GM12878 (cell line): ENCODE measurements at places on chromosomes 2 and 18.

- peak; percentile 87 for DNase-seq
Observed at GRCh38 chr2:96163768-96164429, 18.7 kb upstream of the DUSP2 start.

- DNase-seq: no peak
Observed at GRCh38 chr2:102485147-102485785, 12.2 kb downstream of the SLC9A4 start.

DNA sequence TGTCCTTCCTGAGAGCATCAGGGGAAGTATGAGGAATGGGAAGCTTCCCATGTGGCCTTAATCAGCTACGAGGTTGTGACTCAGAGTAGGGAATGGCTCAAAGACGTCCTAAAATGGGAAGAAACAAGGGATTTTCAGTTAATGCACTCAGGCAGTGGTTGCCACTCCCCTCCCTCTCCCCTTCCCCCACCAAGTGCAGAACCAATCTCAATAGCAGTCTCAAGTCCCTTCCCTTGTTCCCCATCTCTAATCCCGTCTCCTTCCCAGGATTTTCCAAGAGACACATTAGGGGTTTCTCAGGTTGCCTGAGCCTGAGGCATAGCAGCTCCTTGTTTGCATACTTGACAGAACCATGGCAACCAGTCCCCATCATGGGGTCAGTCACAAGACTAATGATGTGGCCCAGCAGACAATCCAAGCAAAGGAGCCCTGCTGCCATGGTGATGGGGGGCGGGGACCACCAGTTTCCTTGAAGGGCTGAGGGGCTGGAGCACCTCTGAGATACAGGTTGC is 18.2 kb upstream of the RESP18 start:
- DNase-seq: no peak

DNA sequence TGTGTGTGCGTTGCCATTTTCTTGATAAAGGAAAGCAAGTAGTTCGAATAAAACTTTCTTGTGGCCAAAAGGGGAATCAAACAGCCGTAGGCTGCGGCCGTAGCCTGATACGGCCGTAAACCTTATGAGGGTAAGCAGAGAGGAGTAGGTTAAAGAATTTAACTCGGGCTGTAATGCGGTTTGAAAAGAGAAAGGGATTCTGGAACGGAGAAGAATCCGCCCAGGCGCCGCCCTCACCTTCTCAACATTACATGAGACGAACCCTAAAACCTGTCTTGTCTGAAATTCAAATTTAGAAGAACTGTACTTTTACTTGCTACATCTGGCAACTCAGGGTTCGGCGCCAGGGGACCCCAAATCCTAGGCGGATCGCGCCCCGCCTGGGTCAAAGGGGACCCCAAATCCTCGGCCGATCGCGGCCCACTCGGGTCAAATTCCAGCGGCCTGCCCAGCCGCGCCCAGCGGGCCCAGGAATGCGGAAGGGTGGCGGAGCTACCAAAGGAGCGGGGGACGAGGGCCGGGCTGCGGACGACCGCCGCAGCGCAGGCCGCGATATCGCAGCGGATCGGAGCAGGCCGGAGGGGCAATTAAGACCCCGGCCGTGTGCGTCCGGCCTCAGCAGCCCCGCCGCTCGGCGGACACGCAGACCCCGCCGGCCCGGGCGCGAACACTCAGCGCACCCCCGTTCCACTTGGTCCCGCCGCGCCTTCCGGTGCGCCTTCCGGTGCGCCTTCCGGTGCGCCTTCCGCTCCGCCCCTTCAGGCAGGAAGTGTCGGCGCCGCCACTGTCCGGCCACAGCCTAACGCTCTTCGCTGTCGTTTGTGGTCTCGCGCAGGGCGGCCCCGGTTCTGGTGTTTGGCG is at the start of gene MYL12B:
TSS of gene MYL12B (plus strand) at position 761 of the 861 bp plus-strand sequence. CDS start 10,766 bp downstream, outside the sequence.
- DNase-seq: no peak

- no peak for DNase-seq
Observed at GRCh38 chr18:43563780-43564179, 286.5 kb upstream of the SYT4 start.

GRCh38 chr2:170965446-170966225 is 36.6 kb downstream of the GORASP2 start:
- no peak for DNase-seq

GRCh38 chr18:62634979-62635630 is 80.2 kb upstream of the PHLPP1 start:
- no peak for DNase-seq

DNA sequence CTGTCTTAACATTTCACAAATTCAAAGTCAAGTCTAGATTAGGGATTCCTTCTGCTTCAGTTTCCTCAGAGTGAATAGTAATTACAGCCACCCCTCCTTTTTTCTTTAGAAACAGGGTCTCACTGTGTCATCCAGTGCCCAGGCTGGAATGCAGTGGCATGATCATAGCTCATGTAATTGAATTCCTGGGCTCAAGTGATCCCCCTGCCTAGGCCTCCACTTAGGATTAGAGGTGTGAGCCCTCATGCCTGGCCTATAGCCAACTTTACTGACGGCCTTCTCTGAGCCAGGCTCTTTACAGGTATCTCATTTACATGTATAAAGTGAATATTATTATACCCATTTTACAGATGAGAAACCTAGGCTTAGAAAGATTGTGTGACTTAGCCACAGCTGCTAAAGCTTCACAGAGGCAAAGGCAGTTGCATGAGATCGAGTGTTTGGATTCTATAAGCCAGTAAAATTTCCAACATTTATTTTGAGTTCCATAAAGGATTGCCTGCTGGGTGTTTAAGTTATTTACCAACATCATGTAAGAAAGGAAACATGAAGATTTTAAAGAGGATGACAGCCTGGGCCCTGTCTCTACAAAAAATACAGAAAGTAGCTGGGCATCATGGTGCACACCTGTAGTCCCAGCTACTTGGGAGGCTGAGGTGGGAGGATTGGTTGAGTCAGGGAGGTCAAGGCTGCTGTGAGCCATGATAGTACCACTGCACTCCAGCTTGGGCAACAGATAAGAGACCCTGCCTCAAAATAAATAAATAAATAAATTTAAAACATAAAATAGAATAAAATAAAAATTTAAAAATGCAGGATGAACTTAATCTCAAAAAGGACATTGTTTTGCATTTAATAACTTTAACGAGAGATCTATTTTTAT is 1.8 kb downstream of the ENOSF1 start:
- no peak for DNase-seq

DNA sequence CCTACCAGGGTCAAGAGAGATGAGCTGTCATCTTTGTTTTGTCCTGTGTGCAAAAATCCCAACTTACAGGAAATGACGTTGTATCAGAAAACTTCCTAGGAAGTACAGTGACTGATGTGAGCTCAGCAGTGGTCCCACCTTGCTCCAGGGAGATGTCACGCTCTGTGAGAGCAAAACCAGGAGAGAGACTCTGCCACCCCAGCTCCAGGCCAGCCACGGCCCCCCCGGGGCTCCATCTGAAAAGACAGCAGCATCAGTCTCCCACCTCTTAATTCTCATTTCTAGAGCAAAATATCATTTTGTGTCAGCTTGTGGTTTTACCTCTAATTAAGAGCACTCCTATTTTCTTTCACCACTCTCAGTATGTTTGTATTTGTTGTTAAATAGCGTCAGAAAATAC is 57.5 kb downstream of the MYL12B start:
- no peak for DNase-seq

DNA sequence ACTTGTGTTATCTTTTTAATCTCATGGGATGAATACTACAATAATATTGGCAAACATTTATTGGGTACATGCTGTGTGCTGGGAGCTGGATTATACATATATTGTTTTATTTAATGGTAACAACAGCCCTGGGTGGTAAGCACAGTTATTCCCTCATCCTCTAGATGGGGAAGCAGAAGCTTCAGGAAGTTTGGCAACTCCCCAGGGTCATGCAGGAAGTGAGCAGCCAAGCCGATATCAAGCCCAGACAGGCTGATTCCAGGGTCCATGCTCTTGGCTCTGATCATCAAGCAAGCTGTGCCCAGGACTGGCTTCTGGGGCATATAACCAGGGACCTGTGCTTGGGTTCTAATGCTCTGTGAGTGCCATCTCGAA is 155.8 kb downstream of the ZNF516 start:
- DNase-seq: no peak

- DNase-seq: no peak
Observed at GRCh38 chr2:179981085-179981484, 26.0 kb downstream of the CWC22 start.

- DNase-seq: no peak
Observed at GRCh38 chr2:24855726-24856125, 62.5 kb downstream of the CENPO start.

GRCh38 chr2:152615177-152615576 is 102.1 kb downstream of the PRPF40A start:
- DNase-seq: no peak

DNA sequence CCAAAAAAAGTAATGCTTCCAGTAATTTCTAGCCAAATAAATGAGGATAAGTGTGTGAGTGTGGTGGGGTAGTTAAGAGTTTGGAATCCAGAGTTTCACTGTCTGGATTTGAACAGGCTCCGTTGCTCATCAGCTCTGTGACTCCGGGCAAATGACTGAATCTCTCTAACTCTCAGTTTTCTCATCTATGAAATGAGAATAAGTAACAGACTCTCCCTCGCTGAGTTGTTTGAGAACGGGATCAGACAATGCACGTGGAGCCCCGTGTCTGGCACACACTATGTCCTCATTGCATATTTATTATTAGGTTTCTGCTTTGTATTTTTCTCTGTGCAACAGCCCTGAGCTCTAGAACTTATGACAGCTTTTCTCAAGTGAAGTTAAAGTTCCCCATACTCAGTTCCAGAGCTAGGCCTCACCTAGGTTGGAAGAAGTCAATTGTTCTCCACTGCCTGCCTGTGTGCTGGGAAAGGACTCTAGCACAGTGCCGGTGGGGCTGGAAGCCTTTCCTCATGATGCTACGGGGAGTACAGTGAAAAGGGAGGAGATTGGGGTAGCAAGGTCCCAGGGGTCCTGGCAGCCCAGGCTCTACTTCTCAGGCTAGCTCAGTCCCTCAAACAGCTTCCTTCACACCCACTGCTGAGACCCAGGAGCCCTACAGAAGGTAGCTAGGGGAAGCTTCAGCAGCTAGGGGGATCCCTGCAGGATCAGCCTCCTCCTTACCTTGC is 1.7 kb upstream of the ICOS start:
- DNase-seq: no peak

DNA sequence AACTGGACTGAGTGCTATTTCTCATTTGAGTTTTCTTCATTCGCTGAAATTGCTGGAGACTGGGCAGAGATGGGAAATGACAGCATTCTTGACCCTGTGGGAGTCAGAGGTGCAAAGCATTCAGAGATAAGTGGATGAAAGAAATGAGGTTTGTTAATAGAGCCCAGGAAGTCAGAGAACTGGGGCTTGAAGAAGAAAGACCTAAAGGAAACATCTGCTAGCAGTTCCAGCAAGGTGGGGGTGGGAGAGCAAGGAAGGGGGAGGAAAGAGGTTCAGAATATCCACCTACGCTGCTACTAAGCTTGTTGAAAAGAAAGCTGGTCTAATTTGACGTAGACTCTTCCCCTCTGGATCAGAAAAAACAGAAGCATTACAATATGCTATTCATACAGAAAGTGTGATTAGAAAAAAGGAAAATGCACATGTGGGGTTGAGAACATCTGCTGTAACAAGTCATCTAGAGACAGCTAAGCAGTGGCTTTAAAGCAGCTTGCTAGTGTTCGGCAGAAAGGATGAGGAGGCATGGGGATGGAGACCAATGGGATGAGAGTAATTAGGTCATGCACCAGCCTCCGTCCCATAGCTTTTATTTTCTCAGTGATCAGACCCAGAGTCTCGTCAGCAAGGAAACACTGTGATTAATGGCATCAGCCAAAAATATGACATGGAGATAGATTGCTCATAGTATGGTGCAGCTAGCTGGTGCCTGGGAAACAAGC is 29.7 kb downstream of the NAB1 start:
- DNase-seq: peak; percentile 86

- no peak for DNase-seq
Observed at GRCh38 chr18:76451396-76452331, 43.4 kb downstream of the ZNF516 start.

DNA sequence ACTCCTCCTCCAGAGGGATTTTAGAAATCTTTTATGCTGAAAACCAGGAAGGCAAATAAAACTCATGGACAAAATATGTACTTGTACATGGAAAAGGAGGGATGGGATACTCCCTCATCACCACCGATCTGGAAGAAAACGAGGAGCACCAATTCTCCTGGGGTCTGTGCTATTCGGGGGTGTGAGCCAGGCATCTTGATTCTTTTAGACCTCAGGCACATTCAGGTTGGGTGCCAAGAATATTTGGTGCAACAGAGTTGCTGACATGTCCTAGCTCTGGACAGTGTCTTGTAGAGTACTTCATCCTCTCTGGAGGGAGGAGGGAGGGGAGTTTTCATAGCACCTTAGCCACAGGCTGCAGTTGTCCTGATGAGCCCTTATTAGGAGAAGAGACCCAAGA is 163.0 kb downstream of the PRKCE start:
- no peak for DNase-seq

- DNase-seq: no peak
Observed at GRCh38 chr2:60926741-60927552, 45.6 kb downstream of the REL start.

GRCh38 chr2:15908371-15908770 is 32.0 kb upstream of the MYCN start:
- no peak for DNase-seq

- DNase-seq: no peak
Observed at GRCh38 chr2:212580117-212580516, 41.5 kb upstream of the ERBB4 start.

DNA sequence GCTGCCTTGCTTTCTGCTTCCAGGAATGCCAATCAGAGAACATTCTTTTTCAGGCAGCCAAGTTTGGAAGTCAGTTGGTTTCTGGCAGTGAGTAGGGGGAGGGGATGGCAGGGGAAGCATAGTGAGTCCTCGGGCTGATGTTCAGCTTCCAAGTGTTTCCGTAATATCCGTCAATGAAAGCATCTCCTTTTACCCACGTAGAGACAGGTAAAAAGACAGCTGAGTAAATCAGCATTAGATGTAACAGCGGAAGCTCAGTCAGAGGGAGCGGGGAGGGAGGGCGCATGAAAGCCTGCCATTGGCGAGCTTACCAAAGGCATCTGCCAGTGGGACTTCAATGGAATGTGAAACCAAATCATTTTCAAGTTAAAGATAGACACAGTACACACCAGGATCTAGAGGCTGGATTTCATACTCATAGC is 117.1 kb upstream of the DTNA start:
- DNase-seq: no peak

DNA sequence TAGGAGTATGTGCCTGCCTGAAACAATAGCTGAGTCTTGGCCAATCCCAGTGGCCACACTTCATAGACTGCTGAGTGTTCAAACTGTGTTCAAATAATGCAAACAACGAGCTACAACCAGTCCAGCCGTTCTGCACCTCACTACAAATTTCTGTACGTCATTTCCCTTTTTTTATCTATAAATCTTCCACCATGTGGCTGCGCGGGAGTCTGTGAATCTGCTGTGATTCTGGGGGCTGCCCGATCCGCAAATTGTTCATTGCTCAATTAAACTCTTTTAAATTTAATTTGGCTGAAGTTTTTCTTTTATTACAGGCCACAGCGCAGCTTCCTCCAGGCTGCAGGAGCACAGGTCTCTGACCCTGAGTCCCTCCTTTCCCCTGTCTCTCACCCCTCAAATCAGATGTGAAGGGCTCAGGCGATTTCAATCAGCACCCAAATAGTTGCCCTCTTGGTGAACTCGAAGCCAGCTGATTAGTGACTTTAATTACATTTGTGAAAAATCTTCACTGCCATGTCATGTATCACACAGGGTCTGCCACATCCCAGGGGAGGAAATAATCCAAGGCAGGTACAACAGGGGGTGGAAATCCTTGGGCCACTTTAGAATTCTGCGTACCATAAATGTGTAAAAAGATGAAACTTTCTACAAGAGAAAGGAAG is 145.6 kb downstream of the NDUFA10 start:
- DNase-seq: no peak

GRCh38 chr2:197914778-197915177 is 110.4 kb downstream of the PLCL1 start:
- no peak for DNase-seq
